ENCODE measurements at places on chromosomes 16 and 17.

GRCh38 chr16:730666-731509 lies 4.0 kb downstream of the HAGHL start:
- no peak for DNase-seq

DNA sequence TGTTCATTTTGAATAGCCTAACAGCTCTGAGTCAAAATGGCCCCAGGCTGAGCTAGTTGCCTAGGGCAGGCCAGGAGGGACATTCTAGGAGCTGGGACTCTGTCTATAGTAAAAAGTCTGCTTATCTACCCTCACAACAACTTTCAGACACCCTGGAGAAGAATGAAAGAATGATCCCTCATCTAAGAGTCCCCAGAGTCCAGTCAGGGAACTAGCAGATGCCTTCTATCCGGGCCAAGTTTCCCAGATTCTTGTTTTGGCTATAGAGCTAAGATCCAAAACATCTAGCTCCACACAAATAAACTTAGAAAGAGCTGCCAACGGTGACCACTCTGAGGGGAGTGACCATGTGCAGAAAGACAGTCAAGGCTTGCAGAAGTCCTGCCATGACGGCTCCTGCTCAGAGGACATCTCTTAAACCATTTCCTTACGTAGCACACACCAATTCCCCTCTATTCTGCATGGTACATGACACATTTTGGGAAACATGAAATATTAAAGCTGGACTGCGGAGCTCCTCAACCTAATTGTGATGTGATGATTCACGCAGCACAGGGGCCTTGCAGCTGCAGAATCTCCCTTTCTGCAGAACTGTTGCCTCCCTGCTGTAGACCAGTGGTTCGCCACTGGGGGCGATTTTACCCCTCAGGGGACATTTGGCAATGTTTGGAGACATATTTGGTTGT lies 24.2 kb downstream of the FAM20A start:
- DNase-seq: no peak

DNA sequence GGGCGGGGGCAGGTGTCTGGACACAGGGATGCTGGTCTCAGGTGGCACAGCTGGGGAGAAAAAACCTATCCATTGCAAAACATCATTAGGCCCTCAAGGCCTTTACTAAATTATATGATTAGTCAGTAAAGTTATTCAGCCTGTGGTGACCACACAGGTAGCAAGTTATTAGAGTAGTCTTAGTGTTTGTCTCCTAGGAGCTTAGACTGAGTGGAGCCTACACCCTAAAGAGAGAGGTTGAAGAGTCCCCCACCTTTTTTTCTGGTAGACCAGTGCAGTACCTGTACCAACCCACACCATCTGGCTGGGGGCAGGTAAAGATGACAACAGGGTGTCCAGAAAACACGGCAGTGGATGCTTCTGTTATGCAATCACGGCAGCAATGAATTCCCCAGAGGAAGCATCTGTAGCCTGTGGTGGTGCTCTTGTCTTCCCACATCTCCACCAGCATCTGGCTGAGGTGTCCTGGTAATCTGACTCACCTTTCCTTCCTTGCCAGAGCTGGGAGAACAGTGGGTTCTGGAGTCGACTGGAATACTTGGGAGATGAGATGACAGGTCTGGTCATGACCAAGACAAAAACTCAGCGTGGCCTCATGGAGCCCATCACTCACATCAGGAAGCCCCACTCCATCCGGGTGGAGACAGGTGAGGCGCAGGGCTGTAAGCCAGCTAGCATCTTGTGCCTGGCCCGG lies 11.0 kb downstream of the MYCBPAP start:
- no peak for DNase-seq

DNA sequence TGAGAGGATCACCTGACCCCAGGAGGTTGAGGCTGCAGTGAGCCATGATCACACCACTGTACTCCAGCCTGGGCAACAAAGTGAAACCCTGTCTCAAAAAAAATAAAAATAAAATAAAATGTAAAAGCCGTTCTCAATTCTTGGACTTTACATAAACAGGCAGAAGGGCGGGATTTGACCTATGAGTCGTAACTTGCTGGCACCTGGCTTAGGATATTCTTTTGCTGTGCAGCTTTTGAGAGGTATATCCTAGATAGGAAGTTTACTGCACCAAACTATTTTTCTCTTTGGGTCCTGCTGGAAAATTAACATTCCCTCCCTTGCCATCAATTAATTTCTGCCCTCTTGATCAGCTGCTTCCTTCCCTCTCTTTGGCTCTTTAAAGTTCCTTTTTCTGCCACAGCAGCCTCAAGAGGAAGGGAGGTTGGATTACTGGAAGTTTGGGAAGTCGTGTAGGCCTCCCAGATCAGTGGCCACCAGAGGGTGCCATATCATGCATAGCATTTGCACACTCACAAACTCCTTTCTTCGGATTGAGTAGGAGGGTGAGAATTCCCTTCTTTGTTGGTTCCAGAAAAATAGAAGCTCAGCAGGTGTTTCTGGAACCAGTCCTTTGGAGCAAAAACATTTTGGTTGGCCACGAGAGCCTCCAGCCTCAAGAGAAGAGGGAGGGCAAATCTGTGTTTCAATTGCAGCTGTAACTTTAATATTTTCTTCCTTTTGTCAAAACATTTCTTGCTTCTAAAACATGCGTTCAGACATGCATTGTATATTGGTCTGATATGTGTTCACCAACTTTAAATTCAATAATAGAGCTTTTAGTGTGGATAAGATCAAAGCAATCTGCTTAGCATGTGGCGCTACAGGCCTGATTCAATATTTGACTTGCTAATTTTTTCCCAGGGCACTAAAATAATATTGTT lies 147.3 kb downstream of the CCDC182 start:
- peak; percentile 47 for DNase-seq

DNA sequence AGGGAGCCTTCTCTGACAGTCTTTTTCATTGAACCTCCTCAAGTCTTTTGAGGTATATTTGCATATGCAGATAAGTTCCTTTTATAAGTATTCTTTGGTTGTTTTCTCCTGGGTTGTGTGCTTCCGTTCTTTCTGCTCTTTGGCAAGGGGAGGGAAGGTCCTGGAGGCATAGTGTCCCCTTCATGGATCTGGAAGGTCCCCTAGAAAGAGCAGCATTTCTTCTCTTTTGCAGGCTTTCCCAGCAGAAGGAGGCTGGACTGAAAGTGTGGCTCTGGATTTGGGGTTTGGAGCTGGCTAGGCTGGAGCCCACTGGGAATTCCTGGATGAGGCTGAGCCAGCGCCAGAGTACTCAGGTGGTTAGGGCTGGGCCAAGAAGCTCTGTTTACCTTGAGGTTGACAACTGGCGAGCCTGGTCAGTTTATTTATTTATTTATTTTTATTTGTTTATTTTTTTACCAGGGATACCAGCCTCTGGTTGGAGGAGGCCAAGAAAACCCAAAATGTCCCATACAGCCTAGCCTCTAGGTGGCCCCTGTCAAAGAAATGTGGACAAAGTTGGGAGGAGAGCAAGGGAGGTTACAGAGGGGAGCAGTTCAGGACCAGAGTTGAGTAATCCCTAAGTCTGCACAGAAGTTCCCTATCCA lies 5.4 kb upstream of the TOP2A start:
- DNase-seq: no peak

DNA sequence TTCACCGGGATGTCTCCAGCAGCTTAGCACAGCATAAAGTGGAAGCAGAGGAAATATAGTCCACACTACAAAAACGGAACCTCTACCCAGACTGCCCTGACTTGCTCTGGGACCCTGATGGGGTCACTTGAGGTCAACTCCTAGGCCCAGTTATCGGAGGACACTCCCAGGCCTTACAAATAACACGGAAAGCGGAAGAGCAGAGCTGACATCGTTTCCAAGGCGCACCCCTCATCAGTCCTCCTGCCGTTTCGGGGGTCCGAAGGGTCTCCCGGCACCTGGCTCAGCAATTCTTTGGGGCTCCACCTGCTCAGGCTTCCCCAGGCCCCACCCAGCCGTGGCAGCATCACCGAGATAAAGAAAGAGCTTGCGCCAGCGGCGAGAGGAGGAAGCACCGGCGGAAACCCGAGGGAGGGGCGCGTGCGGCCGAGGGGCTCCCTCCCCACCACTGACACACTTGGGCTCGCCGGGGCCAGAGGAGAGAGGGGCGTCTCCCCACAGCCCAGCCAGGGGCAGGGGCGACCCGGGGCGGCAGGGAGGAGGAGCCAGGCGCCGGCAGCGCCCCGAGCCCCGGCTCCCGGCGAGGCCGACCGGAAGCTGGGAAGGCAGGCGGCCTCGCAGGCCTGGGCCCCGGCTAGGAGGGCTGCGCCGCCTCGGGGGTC lies 727 bp downstream of the CORO7 start:
- DNase-seq: peak; percentile 80

DNA sequence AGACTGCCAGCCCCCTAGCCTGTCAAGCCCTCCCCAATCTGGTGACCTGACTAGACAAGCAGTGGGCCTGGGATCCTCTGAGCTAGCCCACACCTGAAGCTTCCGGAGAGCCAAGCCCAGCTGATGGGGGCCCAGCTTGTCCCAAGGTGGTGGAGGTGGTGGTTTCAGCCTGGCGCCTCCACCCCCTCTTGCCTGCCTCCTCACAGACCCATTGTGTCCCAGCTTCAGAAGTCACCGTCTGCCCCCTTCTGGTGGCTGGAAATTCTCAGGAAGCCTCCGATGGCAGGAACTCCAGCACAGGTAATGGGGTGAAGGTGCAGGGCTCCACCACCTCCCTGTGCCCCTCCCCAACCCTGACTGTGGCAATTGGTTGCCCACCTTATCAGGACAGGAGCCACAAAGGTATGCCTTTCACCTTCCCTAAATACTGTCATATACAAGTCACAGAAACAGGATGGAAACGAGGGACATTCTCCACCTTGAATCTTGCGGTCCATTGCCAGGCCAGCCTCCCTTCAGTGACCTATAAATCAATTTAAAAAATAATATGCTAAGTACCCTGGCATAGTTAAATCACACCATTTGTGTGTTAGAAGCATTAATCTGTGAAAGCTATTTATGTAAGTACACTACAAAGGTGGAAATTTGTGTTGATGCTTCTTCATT lies 66.0 kb upstream of the ZNF423 start:
- peak; percentile 32 for DNase-seq

DNA sequence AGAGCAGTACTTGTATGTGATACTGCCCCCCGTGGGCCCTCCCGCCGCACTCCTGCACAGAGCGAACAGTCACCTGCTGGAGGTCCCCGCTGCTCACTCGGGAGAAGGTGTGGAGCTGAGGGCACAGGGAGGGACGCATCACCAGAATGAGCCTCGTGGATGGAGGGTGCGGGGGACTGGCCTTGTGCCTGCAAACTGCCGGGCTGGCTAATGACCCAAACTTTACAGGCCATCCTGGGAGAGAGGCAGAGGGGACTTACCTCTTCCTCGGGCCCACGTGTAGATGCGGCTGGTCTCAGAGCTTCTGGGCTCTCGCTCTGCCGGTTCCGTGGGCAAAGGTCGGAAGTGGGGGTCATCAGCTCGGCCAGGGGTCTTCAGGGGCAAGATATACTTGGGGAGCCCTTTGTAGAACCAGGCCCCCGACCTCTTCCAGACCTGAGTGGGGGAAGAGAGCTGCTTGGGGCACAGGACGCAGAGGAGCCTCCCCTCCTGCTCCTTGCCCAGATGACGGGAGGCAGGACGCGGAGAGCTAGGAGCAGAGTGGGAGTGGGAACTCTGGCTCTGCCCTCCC lies 65.5 kb upstream of the DOC2B start:
- DNase-seq: no peak

- peak; percentile 55 for DNase-seq
Measured at GRCh38 chr16:30567160-30567990, 4.1 kb downstream of the ZNF688 start.

DNA sequence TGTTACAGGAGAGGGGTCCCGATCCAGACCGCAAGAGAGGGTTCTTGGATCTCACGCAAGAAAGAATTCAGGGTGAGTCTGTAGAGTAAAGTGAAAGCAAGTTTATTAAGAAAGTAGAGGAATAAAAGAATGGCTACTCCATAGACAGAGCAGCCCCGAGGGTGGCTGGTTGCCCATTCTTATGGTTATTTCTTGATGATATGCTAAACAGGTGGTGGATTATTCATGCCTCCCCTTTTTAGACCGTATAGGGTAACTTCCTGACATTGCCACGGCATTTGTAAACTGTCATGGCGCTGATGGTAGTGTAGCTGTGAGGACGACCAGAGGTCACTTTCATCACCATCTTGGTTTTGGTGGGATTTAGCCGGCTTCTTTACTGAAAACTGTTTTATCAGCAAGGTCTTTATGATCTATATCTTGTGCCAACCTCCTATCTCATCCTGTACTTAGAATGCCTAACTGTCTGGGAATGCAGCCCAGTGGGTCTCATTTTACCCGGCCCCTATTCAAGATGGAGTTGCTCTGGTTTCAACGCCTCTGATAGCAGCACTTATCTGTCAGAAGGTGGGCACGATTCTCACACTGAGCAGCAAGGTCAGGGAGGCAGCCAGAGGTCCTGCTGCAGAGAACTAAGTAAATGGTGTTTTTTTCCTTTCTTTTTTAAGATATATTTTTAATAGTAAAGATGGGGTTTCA lies 26.5 kb upstream of the XYLT2 start:
- no peak for DNase-seq

GRCh38 chr16:27498916-27499658 lies 50.6 kb downstream of the GTF3C1 start:
- no peak for DNase-seq

DNA sequence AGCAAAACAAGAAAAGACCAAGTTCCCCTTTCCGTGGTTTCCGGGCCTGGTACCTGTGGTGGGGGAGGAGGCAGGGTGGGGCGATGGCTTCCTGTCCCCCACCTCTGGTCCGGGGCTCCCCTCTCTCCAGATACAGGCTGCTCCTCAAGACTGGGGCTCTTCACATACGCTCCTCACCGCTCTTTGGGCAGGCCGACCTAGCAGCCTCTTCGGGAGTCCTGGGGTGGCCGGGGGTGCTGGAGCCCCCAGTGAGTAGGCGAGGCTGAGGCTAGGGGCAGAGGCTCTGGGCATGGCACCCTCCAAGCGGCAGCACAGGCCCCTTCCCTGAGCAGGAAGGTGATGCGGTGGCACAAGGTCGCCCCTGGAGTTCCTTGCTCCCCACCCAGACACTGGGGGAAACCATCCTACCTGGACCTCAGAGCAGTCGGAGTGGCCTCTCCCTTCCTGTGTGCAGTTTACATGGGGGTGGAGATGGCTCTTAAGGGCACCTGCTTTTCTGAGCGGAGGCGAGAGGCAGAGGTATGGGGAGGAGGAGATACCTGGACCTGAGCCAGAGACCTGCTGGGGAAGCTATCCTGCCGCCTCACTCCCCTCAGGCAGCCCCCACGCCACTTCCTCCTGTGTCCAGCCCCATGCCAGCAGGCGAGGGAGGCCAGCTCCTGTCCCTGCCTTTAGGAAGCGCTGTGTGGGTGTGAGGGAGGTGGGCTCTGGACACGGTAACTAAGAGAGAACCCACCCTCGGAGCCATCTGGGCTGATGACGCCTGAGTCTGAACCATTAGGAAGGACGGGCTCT lies 891 bp downstream of the CORO1A start:
- DNase-seq: peak; percentile 92

GRCh38 chr16:15777533-15778203 lies 79.2 kb downstream of the MYH11 start:
- DNase-seq: no peak

- peak; percentile 47 for DNase-seq
Measured at GRCh38 chr17:28711723-28712031, at the start of gene PROCA1. PROCA1 (minus strand) TSS chr17:28711888; CDS start chr17:28711660, 228 bp downstream.
